Ovary (tissue), 10 donors: ENCODE measurements at places on chromosomes 3 and 15. TPM values are rescaled to one million over a fixed set of nuclear protein-coding genes. Genes with fewer than 3 reads are reported as not detected.

- H3K27ac ChIP-seq, result no peak overlapping the region
- no peaks in the 10 kb centered on the region for H3K27me3 ChIP-seq
- DNase-seq, result no peak
- H3K4me3 ChIP-seq, result no peak overlapping the region
These were observed 27.6 kb upstream of the ANKDD1A start for GRCh38 chr15:64883997-64884511.

DNA sequence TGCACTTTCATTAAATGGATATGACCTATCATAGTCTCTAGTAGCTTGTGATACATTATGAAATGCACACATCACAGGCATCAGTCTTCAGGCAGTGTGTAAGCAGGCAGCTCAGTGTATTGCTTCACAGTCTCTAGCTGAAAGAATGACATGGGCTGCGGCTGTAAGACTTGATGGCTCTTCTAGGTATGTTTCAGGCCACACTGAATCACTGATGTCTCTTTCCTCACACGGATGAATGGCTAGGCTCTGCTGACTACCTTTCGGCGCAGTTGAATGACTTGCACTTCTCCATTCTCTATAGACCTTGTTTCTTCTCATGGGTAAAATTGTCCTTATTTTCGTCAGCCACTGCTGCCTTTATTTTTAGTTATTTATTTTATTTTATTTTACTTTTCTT lies 15.4 kb downstream of the APH1B start:
- H3K4me1 ChIP-seq, result no peaks in the 10 kb centered on the region
- H3K36me3 ChIP-seq, result no peaks in the 10 kb centered on the region
- no peak for DNase-seq
- H3K27me3 ChIP-seq, result no peaks in the 10 kb centered on the region
- no peak overlapping the region for H3K4me3 ChIP-seq

DNA sequence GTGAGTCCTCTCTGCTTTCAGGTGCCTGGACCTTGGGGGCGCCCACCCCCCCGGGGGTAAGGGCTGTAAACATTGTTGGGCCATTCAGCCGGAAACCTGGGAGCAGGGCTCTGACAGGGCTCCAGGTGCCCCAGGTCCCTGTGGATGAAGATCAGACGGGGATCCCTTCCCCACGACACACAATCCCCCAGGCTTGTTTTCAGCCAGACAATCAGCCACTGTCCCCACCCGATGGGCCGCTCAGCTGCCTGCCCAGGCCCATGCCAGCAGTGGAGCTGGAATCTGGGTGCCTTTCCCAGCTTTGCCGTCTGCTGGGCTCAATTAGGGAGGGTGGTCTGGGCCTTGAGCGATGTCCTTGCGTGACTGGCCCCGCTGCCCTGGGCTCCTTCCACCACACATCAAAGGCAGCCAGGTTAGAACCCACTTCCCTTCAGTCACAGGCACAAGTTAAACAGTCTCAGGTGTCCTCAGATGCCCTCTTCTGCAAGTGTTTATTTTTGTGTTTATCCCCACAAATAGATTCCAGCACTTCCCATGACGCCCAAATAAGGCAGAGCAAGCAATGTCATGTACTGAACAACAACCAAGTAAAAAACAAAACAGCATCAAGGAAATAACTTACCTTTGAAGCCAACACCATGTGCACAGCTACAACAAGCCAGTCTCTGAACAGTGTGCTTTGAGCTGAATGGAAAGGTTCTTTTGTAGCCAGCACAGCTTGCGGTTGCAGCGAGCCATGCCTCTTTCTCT lies 77.0 kb upstream of the ALDH1A3 start:
- no peak overlapping the region for H3K4me3 ChIP-seq
- H3K27me3 ChIP-seq, result no peaks in the 10 kb centered on the region
- no peaks in the 10 kb centered on the region for H3K36me3 ChIP-seq
- H3K4me1 ChIP-seq, result no peaks in the 10 kb centered on the region

GRCh38 chr15:44666210-44667038 lies 3.0 kb upstream of the SPG11 start:
- H3K4me3 ChIP-seq, result no peak overlapping the region
- no peak overlapping the region for H3K27ac ChIP-seq
- no peak for DNase-seq
- no peaks in the 10 kb centered on the region for H3K27me3 ChIP-seq
- H3K36me3 ChIP-seq, result no peaks in the 10 kb centered on the region

GRCh38 chr3:14605067-14605466 lies 46.5 kb upstream of the CCDC174 start:
- DNase-seq, result no peak
- H3K27me3 ChIP-seq, result no peaks in the 10 kb centered on the region
- no peak overlapping the region for H3K4me3 ChIP-seq
- peaks cover 4% of the 10 kb centered on the region for H3K4me1 ChIP-seq
- H3K36me3 ChIP-seq, result no peaks in the 10 kb centered on the region

GRCh38 chr3:172447611-172448579 lies at the start of gene GHSR:
Gene GHSR (minus strand): TSS chr3:172448456. CDS start chr3:172448413, 43 bp downstream.
- no peaks in the 10 kb centered on the region for H3K27me3 ChIP-seq
- H3K27ac ChIP-seq, result no peak within 1 kb of the TSS
- no peaks in the 10 kb centered on the region for H3K36me3 ChIP-seq
- no peak within 1 kb of the TSS for H3K4me3 ChIP-seq

DNA sequence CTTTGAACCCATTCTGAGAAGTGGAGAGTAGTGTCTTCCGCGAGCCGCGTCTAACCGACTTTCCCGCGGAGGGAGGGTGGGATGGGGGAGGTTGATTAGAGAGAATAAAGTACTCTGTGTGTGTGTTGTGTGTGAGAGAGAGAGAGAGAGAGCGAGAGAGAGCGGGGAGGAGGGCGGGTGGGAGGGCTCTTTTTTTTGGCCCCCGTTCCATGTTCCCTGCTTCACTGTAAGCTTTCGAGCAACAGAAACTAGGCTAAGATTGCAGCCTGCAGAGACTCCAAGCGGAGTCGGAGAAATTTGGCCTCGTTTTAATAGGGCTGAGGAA lies 1.6 kb upstream of the MEIS2 start:
- H3K27ac ChIP-seq, result peak overlapping the region; percentile 86
- H3K27me3 ChIP-seq, result no peaks in the 10 kb centered on the region
- H3K36me3 ChIP-seq, result no peaks in the 10 kb centered on the region
- H3K4me3 ChIP-seq, result peak overlapping the region; percentile 81

DNA sequence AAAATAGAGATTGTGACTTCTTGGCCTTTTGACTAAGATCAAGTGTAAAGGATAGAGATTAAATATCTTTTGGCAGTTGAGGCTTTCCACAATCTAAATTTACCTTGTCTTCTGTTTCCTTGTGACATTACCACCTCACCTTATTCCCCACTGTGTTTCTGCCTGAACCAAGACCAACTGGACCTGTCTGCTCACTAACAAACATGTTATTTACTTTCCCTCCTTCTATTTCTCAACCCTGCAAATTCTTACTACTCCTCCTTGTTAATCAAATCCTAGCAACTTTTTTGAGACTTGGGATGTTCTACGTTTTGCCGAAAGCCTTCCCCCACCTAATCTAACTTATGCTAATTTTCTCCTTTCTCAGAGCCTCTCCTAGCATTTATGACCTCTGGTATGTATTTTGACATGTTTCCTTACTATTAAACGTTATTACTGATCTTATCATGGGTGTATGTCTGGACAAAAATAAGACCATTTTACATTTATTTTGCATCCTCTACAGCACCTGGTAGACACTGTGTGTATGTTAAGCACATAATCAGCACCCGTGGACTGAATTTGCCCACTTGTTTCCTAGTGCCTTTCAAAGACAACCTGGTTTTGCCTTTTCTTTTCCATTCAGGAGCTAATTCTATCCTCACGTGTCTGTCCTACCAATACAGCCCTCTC lies 7.6 kb upstream of the CCNL1 start:
- no peak for DNase-seq
- H3K27me3 ChIP-seq, result no peaks in the 10 kb centered on the region
- H3K4me1 ChIP-seq, result no peaks in the 10 kb centered on the region
- no peak overlapping the region for H3K27ac ChIP-seq
- H3K4me3 ChIP-seq, result no peak overlapping the region

DNA sequence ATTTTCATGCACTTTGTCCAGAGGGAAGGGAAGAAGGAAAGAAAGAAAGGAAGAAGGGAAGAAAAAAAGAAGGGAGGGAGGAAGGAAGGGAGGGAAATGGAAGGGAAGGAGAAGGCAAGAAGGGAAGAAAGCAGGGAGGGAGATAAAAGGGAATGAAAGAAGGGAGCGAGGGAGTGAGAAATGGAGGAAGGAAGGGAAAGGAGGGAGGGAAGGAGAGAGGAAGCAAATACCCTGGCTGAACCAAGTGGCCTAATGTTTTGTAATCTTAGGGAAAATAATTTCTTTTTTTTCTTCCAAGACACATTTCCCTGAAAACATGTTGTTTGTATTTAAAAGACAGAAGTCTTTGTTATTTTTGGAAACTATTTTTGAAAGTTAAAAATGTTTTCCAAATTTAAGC lies 35.9 kb downstream of the DTWD1 start:
- no peaks in the 10 kb centered on the region for H3K27me3 ChIP-seq
- no peak for DNase-seq
- H3K4me1 ChIP-seq, result peaks cover 5% of the 10 kb centered on the region

GRCh38 chr15:61996056-61996635 lies 64.1 kb downstream of the VPS13C start:
- no peaks in the 10 kb centered on the region for H3K36me3 ChIP-seq
- DNase-seq, result no peak
- no peaks in the 10 kb centered on the region for H3K4me1 ChIP-seq
- H3K4me3 ChIP-seq, result no peak overlapping the region

SLC28A1 gene
- total RNA-seq, result 0.48 TPM

WDR53 gene
- 14.1 TPM for total RNA-seq
